ENCODE measurements at places on chromosomes 2 and 18. TPM values are rescaled to one million over a fixed set of nuclear protein-coding genes. Genes with fewer than 3 reads are reported as not detected.

FAM237A gene
- not detected for polyA plus RNA-seq

CNRIP1 gene
- 9.2 TPM for polyA plus RNA-seq

ACADL gene
- polyA plus RNA-seq, result 0.16 TPM

MORN2 gene
- polyA plus RNA-seq, result 9.2 TPM

DYSF gene
- polyA plus RNA-seq, result 0.67 TPM

PGAP1 gene
- polyA plus RNA-seq, result 0.54 TPM

CD8B gene
- polyA plus RNA-seq, result 2.2 TPM

NT5C1B gene
- polyA plus RNA-seq, result not detected

ICA1L gene
- polyA plus RNA-seq, result 5.2 TPM

KIAA2012 gene
- not detected for polyA plus RNA-seq

ANKRD53 gene
- polyA plus RNA-seq, result 1.7 TPM

KRTCAP3 gene
- polyA plus RNA-seq, result 61.6 TPM

CCL20 gene
- 9.7 TPM for polyA plus RNA-seq

CFC1 gene
- 1.1 TPM for polyA plus RNA-seq

ABHD1 gene
- 1.1 TPM for polyA plus RNA-seq

LINC00305 gene
- not detected for polyA plus RNA-seq

DYNAP gene
- not detected for polyA plus RNA-seq

PLB1 gene
- polyA plus RNA-seq, result 0.81 TPM

CRYGB gene
- not detected for polyA plus RNA-seq

TUBA3E gene
- polyA plus RNA-seq, result 0.12 TPM

RAX gene
- not detected for polyA plus RNA-seq

DBI gene
- polyA plus RNA-seq, result 1,006 TPM

CCDC150 gene
- 1.9 TPM for polyA plus RNA-seq

ALPI gene
- polyA plus RNA-seq, result 204 TPM

C2orf15 gene
- polyA plus RNA-seq, result 1.4 TPM

TCF23 gene
- not detected for polyA plus RNA-seq

KLF11 gene
- 1.8 TPM for polyA plus RNA-seq
